ENCODE measurements at places on chromosomes 13 and 19. TPM values are rescaled to one million over a fixed set of nuclear protein-coding genes. Genes with fewer than 3 reads are reported as not detected.
A peak's percentile ranks its signal among the peaks of the same experiment; 100 is the strongest.

CGB1 gene
- not detected for polyA plus RNA-seq

GRCh38 chr19:44164327-44164672, 600 bp upstream of the ZNF226 start:
- no peak for DNase-seq

DNA sequence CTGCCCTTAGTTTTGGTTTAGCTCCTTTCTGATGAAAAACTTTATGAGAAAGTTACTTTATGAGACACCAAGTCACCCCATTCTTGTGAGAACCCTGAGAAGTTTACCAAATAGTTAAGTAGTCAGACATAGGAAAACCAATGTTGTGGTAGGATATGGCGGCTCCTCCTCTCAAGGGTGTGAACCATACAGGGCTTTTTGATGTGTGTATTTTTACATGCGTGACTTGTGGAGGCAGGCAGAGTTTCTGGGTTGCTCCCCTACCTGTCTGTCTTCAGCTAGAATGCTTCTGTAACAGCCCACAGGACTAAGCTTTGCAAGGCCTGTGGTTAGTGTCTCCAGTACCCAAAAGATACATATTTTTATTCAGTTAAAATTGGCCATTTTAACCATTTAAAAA, 18.3 kb downstream of the UBAC2 start:
- DNase-seq, result no peak

- DNase-seq, result no peak
Measured at GRCh38 chr19:5580161-5580571, 12.4 kb upstream of the TINCR start.

DNA sequence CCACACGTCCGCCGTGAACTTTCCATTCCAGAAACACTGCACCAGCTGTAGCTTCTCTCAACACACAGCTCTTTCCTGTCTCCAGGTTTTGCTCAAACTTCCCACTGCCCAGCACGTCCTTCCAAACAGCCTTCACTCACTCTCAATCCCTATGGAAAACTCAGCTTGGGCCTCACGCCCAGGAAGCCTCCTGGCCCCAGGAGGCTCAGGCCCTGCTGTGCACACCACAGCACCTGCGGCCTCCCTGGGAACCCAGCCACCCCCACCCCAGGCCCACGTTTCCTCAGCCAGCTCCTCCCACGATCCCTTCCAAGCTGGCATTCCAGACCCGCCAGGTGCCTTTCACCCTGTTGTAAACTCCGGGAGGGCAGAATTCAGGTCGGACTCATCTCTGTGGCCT, 35.2 kb downstream of the C13orf46 start:
- no peak for DNase-seq

DNA sequence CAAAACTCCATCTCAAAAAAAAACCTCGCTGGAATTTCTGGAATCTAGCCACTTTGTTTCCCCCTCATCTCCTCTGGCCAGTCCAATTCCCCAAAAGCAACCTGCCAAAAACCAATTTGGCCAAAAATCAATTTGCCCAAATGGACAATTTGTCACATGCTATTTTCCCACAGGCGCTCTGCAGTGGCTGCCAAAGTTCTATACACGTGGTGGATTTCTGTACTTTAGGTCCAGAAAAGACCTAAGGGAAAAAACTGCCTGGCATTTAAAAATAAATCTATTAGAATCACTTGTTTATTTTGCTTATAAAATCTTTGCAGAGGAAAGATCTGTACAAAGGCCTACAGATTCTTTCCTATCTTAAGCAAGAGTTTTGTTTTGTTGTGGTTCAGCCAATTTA, 79.4 kb downstream of the MAP4K1 start:
- DNase-seq, result no peak

DNA sequence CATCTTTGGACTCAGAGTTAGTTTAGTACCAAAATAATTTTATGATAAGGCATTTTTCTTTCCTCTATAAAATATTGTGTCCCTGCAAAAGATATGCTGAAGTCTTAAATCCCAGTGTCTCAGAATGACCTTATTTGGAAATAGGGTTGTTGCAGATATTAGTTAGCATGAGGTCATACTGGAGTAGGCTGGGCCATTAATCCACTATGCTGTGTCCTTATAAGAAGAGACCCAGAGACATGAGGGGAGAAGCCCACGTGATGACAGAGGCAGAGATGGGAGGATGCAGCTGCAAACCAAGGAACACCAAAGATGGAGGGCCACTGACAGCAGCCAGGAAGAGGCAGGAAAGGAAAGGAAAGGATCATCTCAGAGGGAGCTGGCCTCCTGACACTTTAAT, 6.4 kb downstream of the POGLUT2 start:
- no peak for DNase-seq

DNA sequence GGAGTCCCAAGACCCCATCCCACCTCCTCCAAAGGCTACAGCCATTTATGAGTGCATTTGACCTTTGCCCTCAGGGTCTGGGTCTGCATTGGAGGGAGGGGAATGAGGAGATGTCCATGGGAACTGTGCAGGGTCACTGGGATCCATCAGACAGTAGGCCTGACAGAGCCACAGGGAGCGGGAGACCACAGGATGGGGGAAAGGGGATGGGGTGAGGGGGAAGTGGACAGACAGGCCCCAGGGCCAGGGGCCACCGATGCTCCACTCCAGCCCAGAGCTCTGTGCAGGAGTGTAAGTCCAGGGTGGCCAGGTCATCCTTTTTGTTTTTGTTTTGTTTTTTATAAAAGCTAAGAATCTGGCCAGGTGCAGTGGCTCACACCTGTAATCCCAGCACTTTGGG, 82.5 kb downstream of the CHST8 start:
- DNase-seq, result no peak

C19orf73 gene
- polyA plus RNA-seq, result 3.3 TPM

GRCh38 chr13:48741377-48741776, 87.6 kb downstream of the CYSLTR2 start:
- DNase-seq, result no peak

- no peak for DNase-seq
Measured at GRCh38 chr19:13765395-13766094, 1.2 kb downstream of the MRI1 start.

- peak; percentile 64 for DNase-seq
Measured at GRCh38 chr19:55483706-55484592, 1.0 kb upstream of the NAT14 start.

TNFSF13B gene
- 1.4 TPM for polyA plus RNA-seq

GRCh38 chr13:24066405-24067295, 93.9 kb upstream of the SPATA13 start:
- DNase-seq, result no peak

DNA sequence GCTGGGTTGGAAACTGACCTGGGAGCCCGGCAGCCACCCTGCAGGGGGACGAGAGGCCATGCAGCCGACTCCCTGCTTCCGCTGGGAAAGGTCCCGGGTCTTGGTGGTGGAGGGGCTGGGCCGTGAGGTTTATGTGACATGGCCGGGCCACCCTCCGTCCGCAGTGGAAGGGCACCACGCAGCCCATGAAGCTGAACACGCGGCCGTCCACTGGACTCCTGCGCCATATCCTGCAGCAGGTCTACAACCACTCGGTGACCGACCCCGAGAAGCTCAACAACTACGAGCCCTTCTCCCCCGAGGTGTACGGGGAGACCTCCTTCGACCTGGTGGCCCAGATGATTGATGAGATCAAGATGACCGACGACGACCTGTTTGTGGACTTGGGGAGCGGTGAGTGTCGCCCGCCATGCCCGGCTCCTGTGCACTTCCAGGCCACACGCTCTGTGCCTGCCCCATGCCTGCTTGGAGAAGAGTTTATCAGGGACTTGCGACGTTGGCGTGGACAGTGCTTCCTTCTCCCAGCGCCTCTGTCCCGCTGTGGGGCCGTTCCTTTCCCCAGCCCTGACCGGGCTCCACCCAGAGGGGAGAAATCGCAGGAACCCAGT, 27.2 kb downstream of the DOT1L start:
- DNase-seq, result no peak

Measured in right cardiac atrium (tissue), 5 donors.